ENCODE measurements at places on chromosomes 1 and 21. TPM values are rescaled to one million over a fixed set of nuclear protein-coding genes. Genes with fewer than 3 reads are reported as not detected.

The RGS13 gene
- 0.64 TPM for total RNA-seq

The IL10 gene
- total RNA-seq: 0.95 TPM

GRCh38 chr1:170168265-170168664 is 22.5 kb downstream of the NTMT2 start:
- no peak for DNase-seq
- peaks cover 9% of the 10 kb centered on the region for H3K27me3 ChIP-seq
- no peak overlapping the region for H3K27ac ChIP-seq

GRCh38 chr1:153120945-153121344 is 7.6 kb upstream of the SPRR2F start:
- H3K27me3 ChIP-seq: peaks cover 38% of the 10 kb centered on the region
- DNase-seq: no peak
- no peaks in the 10 kb centered on the region for H3K36me3 ChIP-seq
- no peaks in the 10 kb centered on the region for H3K4me1 ChIP-seq

- no peak for DNase-seq
- H3K27me3 ChIP-seq: no peaks in the 10 kb centered on the region
- H3K27ac ChIP-seq: peak overlapping the region; percentile 74
- peak overlapping the region; percentile 88 for H3K4me3 ChIP-seq
- peaks cover 8% of the 10 kb centered on the region for H3K36me3 ChIP-seq
Observed at GRCh38 chr1:150971583-150972416, 2.8 kb downstream of the CERS2 start.

The UBE2Q1 gene
- 123 TPM for total RNA-seq

The LCE1A gene
- not detected for total RNA-seq

DNA sequence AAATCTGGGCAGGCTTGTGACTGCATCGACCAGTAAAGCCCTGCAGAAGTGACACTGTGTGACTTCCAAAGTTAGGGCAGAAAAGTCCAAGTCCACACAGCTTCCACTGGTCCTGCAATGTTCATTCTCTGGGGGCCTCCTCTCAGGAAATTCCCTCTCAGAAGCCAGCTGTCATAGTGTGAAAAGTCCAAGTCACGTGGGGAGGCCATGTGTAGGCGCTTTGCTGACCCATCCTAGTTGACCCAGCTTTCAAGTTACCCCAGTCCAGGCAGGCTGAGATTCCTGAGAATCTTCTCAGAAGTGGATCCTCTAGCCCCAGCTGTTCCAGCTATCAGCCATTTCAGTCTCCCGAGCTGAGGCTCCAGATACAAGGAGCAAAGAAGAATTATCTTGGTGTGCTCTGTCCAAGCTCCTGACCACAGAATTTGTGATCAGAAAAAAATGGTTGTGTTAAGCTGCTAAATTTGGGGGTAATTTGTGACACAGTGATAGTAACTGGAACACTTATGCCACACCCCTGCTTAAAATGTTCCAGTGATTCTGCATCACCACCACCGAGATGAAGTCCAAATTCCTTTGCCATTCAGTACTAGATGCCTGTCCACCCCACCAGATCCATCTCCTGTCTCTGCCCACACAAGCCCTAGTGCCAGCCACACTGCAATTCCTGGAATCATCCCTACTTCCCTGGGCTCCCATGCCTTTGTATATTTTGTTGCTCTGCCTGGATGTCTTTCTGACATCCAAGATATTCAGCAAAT is 2.5 kb upstream of the STUM start:
- no peak overlapping the region for H3K4me3 ChIP-seq
- H3K27me3 ChIP-seq: peaks cover 34% of the 10 kb centered on the region
- peaks cover 4% of the 10 kb centered on the region for H3K4me1 ChIP-seq
- DNase-seq: no peak
- H3K36me3 ChIP-seq: no peaks in the 10 kb centered on the region

The LHX8 gene
- not detected for total RNA-seq

DNA sequence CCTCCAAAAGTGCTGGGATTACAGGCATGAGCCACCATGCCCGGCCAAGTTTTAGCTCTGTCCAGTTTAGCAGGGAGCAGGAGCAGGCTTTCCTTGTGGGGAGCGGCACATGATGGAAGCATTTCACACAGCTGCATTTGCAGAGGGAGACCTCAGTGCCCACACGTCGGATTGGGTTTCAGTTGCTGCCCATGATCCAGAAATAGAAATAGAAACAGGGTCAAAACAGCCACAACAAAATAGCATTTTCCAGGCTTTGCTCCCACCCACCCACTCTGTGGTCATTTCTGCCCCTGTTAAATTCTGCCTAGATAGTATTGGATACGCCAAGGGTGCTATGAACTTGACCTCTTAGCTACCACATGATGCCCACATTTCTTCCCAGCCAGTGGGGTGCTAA is 128.4 kb downstream of the CNIH3 start:
- H3K36me3 ChIP-seq: no peaks in the 10 kb centered on the region
- no peak overlapping the region for H3K27ac ChIP-seq
- H3K27me3 ChIP-seq: peaks cover 5% of the 10 kb centered on the region
- no peaks in the 10 kb centered on the region for H3K4me1 ChIP-seq
- DNase-seq: no peak
- H3K4me3 ChIP-seq: no peak overlapping the region

DNA sequence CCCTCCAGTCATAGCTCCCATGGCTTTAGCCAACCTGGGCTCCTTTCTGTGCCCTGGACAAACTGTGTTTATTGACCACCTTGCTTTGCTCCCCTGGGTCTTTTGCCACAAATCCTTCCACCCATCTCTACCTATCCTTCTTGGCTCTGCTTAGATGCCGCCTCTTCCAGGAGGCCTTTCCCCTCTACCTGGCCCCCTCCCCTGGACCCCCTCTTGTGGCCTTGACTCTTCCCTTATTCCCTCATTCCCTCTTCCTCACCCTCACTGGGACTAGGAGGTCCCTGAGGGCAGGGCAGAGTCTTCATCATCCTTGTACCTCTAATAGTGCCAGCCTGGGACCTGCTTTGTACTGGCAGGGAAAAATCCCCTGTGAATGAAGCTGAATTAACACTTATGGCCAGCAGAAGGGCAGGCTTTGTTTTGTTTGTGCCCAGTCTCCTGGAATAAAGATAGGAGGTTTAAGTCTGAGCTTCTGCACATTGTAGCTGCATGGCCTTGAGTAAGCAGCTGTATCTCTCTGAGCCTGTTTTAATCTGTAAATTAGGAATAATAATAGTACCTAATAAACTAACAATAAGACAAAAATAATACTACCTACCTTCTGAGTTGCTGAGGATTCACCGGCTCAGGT is 13.7 kb downstream of the PTPRU start:
- no peak overlapping the region for H3K27ac ChIP-seq
- H3K4me1 ChIP-seq: no peaks in the 10 kb centered on the region
- DNase-seq: no peak

- no peak overlapping the region for H3K27ac ChIP-seq
- H3K4me3 ChIP-seq: no peak overlapping the region
- H3K4me1 ChIP-seq: no peaks in the 10 kb centered on the region
- H3K27me3 ChIP-seq: no peaks in the 10 kb centered on the region
- peaks cover 6% of the 10 kb centered on the region for H3K36me3 ChIP-seq
Observed at GRCh38 chr1:2098839-2099785, 48.9 kb downstream of the PRKCZ start.

The NEXN gene
- not detected for total RNA-seq

DNA sequence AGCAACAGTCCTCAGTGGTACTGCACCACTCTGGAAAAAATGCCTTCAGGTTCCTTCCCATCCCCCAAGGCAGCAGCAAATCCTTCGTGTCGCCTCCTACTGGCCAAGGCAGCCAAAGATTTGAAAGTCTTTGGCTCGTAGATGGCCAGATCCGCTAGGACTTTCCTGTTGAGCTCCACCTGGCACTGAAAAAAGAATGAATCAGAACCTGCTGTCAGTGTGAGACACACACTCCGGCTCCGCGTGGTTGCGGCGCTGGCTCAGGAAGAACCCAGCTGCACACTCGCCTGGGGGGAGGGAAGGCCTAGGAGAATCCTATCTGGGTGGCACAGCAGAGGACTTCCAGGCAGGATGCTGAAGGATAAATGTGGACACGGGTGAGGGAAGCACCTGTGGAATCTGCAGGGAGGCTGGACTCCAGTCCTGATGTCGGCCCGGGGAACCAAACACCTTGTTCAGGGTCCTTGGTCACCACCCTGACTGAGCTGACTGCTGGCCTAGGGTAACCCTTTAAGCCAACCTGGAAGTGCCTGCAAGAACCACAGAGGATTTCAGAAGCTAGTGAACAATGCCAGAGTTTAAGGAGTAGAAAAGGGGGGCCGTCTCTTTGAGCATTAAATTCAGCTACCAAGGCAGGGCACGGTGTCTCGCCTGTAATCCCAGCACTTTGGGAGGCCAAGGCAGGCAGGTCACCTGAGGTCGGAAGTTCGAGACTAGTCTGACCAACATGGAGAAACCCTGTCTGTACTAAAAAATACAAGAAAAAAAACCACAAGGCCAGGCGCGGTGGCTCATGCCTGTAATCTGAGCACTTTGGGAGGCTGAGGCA is 3.2 kb upstream of the CCNL2 start:
- no peak overlapping the region for H3K4me3 ChIP-seq
- DNase-seq: no peak
- H3K4me1 ChIP-seq: peaks cover 41% of the 10 kb centered on the region
- peak overlapping the region; percentile 35 for H3K27ac ChIP-seq
- no peaks in the 10 kb centered on the region for H3K27me3 ChIP-seq

GRCh38 chr21:26797878-26798456 is 47.2 kb downstream of the ADAMTS1 start:
- no peaks in the 10 kb centered on the region for H3K27me3 ChIP-seq
- no peak overlapping the region for H3K4me3 ChIP-seq
- no peak overlapping the region for H3K27ac ChIP-seq

DNA sequence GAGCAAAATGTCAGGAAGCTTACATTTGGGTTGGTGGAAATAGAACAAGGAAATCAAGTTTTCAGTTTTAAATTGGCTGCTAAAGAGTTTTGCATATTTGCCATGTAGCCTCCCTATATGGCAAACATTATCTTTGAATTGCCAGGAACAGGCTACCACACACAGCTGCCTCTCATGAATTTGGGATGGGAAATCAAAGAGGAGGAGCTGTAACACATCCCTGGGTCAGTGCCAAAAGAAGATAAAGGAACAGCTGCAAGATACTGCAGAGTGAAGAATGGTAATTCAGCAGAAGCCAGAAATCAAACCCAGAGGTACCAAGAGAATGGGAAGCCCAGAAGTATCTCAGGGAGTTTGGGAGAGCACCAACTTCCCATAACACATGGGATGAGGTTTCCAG is 18.6 kb upstream of the RASAL2 start:
- no peak overlapping the region for H3K27ac ChIP-seq
- peaks cover 4% of the 10 kb centered on the region for H3K36me3 ChIP-seq
- H3K4me1 ChIP-seq: no peaks in the 10 kb centered on the region

- H3K36me3 ChIP-seq: no peaks in the 10 kb centered on the region
- H3K27me3 ChIP-seq: no peaks in the 10 kb centered on the region
- H3K27ac ChIP-seq: no peak overlapping the region
- H3K4me1 ChIP-seq: peaks cover 21% of the 10 kb centered on the region
Observed at GRCh38 chr1:10553118-10553517, 78.4 kb downstream of the PEX14 start.

GRCh38 chr1:186915555-186915954 is 86.8 kb downstream of the PLA2G4A start:
- no peaks in the 10 kb centered on the region for H3K27me3 ChIP-seq
- no peak for DNase-seq
- H3K4me3 ChIP-seq: no peak overlapping the region
- H3K27ac ChIP-seq: no peak overlapping the region
- no peaks in the 10 kb centered on the region for H3K4me1 ChIP-seq
- no peaks in the 10 kb centered on the region for H3K36me3 ChIP-seq

GRCh38 chr1:4880626-4881025 is 226.2 kb downstream of the AJAP1 start:
- no peaks in the 10 kb centered on the region for H3K4me1 ChIP-seq
- H3K36me3 ChIP-seq: no peaks in the 10 kb centered on the region
- no peak overlapping the region for H3K27ac ChIP-seq
- no peak overlapping the region for H3K4me3 ChIP-seq
- no peak for DNase-seq

GRCh38 chr1:75233302-75233929 is 99.2 kb downstream of the LHX8 start:
- H3K36me3 ChIP-seq: no peaks in the 10 kb centered on the region
- no peak overlapping the region for H3K4me3 ChIP-seq
- no peaks in the 10 kb centered on the region for H3K4me1 ChIP-seq
- no peak for DNase-seq
- H3K27ac ChIP-seq: no peak overlapping the region

The OR4F16 gene
- total RNA-seq: not detected

GRCh38 chr1:112502826-112503225 is 5.9 kb upstream of the WNT2B start:
- no peaks in the 10 kb centered on the region for H3K36me3 ChIP-seq
- no peak overlapping the region for H3K27ac ChIP-seq
- H3K4me1 ChIP-seq: peaks cover 4% of the 10 kb centered on the region
- no peak overlapping the region for H3K4me3 ChIP-seq
- H3K27me3 ChIP-seq: peaks cover 46% of the 10 kb centered on the region

DNA sequence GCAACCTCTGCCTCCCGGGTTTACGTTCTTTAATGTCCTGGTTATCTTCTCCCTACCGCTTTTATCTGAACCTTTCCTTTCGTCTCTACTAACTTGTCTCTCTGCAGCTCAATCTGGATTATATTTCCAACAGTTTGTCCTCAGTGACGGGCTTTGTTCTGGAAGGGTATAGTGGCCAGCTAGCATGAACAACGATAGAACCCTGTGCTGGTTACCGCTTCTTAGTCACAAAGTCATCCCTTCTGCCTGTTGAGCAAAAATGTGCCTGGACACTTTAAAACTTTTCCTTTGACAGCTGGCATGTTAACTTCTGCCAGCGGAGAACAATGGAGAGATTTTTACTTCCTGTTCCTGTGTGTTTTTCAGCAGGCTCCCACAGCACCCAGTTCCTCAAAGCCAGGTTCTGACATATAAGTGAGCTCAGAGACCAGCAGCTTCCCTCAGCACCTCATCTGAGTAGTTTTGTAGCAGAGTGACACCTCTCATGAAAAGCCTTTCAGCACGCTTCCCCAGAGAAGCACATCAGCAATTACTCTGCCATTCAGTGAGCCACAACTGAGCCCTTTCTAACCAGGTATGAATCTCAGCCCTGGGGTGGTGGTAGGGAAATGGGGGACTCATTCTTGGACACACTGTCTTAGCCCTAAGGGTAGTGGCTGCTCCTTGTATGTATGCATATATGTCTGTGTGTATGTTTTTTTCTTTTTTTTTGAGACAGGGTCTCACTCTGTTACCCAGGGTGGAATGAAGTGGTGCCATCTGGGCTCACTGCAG is 23.6 kb upstream of the CCDC17 start:
- no peaks in the 10 kb centered on the region for H3K27me3 ChIP-seq
- H3K4me3 ChIP-seq: peak overlapping the region; percentile 11
- no peak overlapping the region for H3K27ac ChIP-seq
- H3K4me1 ChIP-seq: peaks cover 4% of the 10 kb centered on the region

The APOBEC4 gene
- total RNA-seq: not detected

GRCh38 chr1:201861448-201861847 is 27.2 kb upstream of the SHISA4 start:
- H3K4me1 ChIP-seq: no peaks in the 10 kb centered on the region
- no peak overlapping the region for H3K27ac ChIP-seq
- DNase-seq: no peak
- H3K27me3 ChIP-seq: no peaks in the 10 kb centered on the region
- peaks cover 26% of the 10 kb centered on the region for H3K36me3 ChIP-seq
- no peak overlapping the region for H3K4me3 ChIP-seq

DNA sequence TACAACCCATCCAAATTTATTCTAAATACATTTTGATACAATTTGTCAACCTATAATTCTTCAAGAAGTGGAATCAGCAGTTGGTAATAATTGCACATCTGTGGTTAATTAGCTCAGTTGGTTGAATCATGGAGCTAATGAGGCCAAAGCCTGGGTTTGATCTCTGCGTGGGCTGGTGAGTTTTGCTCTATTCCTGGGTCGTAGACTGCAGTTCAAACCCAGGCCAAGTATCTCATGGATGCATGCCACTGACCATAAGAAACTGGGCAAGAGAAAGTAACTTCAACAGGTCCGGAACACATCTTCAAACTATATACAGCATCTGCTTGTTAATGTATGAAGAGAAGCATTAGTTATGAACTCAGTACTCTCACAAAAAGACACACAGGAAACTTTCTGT is 779.7 kb downstream of the USP25 start:
- peaks cover 4% of the 10 kb centered on the region for H3K36me3 ChIP-seq
- no peak overlapping the region for H3K4me3 ChIP-seq
- no peak overlapping the region for H3K27ac ChIP-seq
- DNase-seq: no peak
